NCI-H187 (cell line): ENCODE measurements at places on chromosomes 3 and 15.

- DNase-seq: no peak
Observed at GRCh38 chr3:45990181-45990580, 5.4 kb downstream of the FYCO1 start.

DNA sequence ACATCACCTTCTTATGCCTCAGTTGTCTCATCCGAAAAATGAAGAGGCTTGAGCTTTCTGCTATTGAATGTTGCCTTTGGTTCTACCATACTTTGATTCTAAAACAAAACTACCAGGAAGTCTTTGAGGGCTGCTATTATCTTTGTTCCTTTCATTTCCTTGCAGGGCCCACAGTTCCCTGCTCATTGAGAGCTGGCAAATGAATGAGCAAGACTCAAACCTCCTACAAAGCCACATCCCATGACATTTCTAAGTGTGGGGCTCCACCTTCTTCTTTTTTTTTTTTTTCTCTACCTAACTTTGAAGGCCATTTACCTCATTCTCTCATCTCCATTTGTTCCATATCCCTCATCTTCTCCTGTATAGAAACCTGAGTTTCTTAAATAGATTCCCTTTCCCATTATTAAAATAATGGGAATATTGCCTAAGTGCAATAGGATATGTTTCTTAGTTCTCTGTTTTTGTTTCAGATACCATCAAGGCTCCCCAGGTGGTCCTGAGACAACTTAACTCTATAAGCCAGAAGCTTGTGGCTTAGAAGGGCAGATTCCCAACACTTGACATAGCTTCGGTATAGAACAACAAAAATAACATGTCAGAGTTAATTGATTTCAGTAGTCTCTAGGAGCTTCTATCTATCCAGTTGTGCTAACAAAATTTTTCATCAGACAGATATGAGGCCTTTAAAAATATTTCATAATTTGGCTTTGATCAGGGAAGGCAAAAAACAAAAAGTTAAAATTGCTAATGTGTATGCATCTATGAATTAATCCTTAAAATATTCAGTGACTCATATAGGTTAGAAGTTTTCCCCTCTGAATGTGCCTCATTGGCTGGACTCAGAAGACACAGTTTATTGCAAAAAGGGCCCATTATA lies 951.6 kb downstream of the TUSC7 start:
- no peak for DNase-seq

- no peak for DNase-seq
Observed at GRCh38 chr3:84980456-84980855, 21.7 kb downstream of the CADM2 start.

DNA sequence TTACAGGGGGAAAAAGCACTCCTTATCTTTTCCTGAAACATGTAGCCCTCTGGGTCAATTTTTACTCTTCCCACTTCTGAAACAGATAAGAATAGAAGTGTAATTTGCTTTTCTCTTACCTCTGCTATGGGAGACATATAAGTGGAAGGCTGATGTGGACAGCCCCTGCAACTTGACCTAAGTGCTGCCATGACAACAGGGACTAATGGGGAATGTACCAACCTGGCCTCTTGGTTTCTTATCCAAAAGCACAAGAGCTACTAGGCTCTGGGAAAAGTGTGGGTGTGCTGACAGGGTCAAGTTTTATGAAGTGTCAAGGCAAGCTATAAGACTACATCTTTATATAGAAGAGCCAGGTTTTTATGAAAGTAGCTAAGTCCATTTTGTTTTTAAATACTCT lies 1246.5 kb downstream of the OTOL1 start:
- no peak for DNase-seq

GRCh38 chr15:82788496-82788895 lies 17.4 kb downstream of the FSD2 start:
- no peak for DNase-seq

DNA sequence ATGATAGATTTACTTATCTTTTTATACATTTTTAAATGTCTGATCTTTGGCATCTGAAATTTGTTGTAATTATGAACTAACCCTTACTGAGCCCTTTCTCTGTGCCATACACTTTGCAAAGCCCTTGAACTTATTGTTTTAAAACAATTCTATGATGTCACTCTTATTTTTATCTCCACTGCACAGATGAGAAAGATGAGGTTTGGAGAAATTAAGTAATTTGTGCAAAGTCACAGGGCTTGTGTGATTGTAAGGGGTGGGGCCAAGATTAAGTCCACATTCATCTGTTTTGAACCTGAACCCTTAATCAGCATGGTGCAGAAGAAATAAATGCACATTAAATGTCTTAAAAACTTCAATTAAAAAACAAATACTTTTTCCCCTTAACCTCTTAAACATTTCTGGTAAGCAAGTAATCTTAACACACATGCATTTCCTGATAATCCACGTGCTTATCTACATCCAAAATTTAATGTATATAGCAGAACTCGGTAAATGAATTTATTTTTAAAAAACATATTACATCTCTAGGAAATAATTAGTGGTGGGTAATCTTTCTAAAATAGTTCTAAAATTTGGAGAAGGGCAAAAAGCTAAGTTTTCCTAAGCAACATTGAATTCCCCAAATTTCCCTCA lies 189.8 kb upstream of the TBC1D5 start:
- no peak for DNase-seq

DNA sequence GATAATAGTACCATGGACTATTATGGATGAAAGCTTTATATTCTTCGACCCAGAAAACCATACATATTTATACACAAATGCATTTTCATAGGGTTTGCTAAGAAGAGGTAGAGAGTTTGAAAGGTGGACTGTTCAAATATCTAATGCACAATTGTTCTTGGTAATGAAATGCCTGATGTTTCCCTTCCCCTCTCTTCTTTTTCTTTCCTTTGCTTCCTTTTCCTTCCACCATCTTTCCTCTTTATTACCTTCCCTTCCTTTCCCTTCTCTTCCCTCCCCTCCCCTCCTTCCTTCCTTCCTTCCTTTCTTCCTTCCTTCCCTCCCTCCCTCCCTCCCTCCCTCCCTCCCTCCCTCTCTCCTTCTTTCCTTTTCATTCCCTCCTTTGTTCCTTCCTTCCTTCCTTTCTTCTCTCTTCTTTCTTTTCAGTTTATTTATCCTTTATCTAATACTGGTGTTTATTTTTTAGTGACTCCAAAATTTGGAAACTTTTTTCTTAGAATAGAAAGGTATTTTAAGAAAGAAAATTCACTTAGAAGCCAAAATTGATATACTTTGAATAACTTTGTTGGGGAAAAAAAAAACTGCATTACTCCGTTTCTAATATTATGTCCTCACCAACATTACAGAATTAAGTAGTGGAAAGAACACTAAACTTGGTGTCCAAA lies 22.7 kb upstream of the PYDC2 start:
- DNase-seq: no peak

- DNase-seq: no peak
Observed at GRCh38 chr15:89243046-89243690, 611 bp upstream of the FANCI start.

DNA sequence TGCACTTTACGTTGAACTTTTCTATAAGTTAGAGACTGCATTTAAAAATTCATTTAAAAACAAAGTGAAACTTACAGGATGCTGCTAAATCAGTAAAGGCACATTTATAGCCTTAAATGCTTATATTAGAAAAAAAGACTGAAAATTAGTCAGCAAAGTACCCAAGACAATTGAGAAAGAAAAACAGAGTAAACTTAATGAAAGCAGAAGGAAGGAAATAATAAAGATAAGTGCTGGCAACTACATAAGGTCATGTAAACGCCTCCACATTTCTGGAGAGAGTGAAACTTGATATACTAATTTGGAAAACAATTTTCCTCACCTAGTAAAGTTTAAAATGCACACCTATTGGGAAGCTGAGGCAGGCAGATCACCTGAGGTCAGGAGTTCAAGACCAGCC lies 58.2 kb upstream of the ACAN start:
- DNase-seq: no peak

DNA sequence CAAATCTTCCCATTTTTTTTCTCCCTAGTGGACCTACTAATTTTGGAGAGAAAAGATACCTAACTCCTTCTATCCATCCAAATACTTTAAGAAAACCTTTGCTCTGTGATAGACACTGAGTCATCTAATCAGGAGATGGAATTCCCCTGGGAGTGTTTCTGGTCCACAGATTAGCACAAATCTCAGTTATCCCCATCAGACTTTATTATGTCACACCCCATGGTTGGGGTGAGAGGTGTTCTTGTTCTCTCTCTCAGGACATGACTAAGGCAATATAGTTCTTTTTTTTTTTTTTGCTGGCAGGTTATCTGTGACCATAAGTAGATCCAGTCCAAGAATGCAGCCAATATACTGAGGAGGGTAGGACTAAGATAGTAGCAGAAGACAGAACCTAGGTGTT lies 15.8 kb downstream of the SLC9A9 start:
- no peak for DNase-seq

DNA sequence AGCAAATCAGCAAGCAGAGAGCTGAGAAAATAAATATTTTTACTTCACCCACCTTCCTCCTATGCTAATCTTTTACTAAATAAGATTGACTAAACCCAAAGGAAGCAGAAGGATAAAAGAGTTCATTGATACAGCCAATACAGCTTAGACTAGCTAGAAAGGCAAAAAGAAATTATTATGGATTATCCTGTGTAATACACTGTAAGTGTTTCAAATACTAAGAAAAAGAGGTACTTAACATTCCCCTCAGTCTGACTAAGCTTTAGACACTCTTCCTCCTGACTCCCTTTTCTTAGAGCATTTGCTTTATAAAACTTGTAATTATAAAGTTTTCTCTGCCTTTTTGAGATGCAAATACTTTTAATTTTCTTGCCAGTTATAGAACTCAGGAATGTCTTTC lies 848.9 kb upstream of the CADM2 start:
- no peak for DNase-seq

DNA sequence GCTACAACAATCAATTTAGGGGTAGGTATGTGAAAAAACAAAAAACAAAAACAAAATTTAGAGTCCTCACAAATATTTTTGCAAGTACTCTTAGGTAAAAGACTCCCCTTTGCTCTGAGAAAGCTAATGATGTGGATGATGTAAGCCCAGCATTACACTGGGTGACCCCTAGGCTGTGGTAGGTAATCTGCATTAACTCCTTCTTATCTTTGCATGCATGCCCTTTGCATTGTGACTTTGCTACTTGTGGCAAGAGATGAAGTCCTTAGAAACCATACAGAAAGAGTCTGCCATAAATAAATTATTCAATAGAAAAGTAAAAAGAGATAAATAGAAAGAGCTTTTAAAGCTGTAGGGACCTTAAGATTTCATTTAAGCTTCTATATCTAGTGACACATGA lies 159.7 kb upstream of the MBNL1 start:
- DNase-seq: no peak

DNA sequence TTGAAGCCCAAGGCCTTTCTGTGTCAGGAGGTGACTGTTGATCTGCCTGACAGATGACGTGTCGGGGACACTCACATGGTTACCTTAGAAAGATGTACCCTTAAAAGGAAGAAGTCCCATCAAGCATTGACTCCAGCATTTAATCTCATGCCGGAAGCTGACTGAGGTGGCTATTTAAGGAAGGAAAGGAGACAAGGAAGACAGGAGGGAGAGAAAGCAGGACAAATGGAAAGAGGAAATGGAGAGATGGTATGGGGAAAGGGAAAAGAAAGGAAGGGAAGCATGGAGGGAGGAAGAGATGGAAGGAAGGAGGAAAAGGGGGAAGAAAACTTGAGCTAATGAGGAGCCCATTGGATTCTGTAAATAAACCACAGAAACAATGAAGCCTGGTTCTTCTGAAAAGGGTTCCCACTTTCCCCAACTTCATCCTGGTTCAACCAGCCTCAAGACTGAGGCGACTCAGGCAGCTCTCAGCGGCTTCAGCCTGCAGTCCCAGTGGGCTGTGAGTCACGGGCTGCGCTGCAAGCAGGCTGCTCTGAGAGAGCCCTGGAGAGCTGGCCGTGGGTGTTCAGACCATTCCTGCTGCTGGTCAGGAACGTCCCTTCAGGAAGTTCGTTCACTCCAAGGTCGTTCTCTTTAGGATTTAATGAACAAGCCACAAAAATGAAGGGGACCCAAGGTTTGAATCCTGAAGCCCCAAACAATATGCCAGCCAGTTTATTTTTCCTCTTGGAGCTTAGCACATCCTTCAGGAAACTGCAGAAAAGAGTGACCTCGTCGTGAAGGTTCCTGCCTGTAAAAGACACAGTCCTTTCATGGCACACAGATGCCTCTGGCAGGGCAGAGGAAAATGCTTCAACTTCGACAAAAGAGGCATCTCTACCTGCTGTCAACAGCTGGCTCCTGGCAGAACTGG lies 69.6 kb upstream of the THBS1 start:
- no peak for DNase-seq

GRCh38 chr15:62649793-62650420 lies 392.6 kb upstream of the TPM1 start:
- no peak for DNase-seq

GRCh38 chr3:136804141-136804540 lies 14.8 kb upstream of the SLC35G2 start:
- no peak for DNase-seq

GRCh38 chr3:108388136-108389132 lies 92.1 kb downstream of the HHLA2 start:
- DNase-seq: peak; percentile 54

DNA sequence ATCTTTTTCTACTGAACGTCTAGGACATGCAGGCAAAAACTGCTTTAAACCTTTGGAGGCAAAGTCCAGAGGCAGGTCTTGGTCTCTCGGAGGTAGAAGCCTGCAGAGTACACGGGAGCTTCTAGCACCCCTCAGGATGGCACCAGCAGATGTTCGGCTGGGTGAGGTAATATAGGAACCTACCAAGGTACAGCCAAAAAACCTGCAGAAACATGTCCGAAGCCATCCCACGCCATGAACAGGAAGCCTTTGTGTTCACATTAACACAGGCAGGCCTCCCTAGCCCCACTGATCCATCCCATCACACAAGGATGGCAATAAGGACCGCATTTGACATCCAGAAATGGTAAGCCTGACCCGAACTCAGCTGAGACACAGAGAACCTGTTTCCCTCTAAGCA lies 157.9 kb upstream of the HES1 start:
- no peak for DNase-seq

DNA sequence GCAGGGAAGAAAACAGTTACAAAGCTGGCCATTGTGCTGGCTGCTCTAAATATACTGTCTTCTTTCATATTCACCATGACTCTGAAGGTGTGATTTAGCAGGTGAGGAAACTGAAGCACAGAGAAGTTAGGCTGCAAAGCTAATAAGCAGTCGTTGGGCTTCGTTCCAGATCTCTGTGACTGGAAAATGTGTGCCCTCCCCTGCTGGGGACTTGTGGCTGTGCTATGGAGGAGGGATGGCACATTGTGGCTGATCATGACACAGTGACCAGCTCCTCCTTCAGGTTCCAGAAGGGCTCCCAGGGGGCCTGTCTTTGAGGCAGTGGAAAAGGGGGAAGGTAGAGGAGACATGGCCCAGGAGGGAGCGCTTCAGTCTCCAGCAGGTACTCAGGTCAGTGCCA lies 19.2 kb downstream of the PXK start:
- DNase-seq: no peak

GRCh38 chr3:12822725-12823373 lies 18.5 kb downstream of the RPL32 start:
- no peak for DNase-seq

- DNase-seq: no peak
Observed at GRCh38 chr3:60708191-60708975, 542.9 kb downstream of the FHIT start.

- no peak for DNase-seq
Observed at GRCh38 chr3:86988235-86988634, 2.7 kb downstream of the VGLL3 start.
